Ureter (tissue), 1 donor: ENCODE measurements at places on chromosomes 13 and 19. TPM values are rescaled to one million over a fixed set of nuclear protein-coding genes. Genes with fewer than 3 reads are reported as not detected.

- DNase-seq = no peak
These were observed 6.7 kb downstream of the CXCL17 start for GRCh38 chr19:42436006-42436405.

- peak; percentile 81 for DNase-seq
These were observed 15.2 kb upstream of the EHD2 start for GRCh38 chr19:47697863-47698609.

DNA sequence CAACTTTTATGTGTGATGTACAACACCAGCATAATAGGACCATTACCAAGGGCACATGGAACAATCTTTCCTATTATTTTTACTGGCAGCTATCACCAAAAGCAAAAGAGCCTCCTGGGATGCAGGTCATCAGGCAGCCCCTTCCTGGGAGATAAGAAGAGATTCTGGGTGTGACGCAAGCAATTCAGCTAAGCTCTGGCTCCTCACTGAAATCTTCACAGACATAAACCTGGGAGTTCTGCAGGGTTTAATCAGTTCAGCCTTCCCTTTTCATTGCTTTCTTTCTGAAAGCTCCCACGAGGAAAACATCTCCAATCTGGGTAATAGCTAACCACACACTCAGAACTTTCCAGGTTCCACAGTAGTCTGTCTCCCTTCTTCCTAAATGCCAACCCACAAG, 341.1 kb downstream of the ENOX1 start:
- DNase-seq = no peak

DNA sequence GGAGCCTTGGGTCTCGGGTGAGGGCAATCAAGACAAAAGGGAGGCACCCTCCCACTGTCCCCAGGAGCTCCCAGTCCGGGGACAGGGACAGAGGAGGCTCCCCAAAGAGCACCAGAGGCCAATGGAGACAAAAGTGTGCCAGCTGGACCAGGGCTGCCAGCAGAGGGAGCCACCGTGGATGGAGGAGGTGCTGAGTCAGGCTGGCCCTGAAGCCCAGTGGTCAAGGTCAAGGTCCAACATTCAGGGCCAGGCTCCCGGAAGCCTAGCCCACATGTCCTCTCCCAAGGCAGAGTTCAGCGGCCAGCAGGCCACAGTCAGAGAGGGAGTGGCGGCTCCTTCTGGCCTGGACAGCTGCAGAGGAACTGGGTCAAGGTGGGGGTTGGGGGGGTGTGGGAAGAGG, 8.4 kb downstream of the COL5A3 start:
- no peak for DNase-seq

The PCP2 gene
- total RNA-seq = 1.7 TPM

DNA sequence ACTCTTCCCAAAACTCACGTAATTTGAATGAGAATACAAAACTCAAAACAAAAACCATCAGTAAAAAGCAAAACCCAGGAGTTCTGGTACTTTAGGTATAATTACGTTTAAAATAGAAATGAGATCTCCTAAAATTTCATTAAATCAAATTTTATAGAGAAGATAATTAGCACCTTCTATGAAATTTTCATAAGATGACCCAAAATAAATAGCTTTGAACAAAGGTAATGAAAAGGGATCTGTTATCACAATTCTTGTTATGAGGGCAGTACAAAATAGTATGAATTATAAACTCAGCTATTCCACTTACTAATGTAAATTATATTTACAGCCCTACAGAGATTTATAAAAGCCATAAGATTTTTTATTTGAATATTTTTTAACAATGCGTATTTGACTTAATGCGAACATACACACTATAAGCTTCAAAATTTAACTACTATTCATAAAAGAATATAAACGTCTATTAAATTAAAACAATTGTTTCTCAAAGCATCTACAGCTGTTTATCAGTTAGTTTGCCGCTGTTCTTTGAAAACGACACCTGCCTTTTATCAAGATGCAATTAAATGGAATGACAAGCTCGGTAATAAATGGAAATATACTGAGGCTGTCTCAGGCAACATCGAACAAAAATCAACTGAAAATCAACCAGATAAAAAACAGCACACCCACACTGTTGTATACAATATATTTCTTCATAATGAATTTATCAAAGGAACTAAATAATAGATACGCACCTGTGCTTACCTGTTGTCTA, 63.8 kb downstream of the KCNRG start:
- DNase-seq = no peak

DNA sequence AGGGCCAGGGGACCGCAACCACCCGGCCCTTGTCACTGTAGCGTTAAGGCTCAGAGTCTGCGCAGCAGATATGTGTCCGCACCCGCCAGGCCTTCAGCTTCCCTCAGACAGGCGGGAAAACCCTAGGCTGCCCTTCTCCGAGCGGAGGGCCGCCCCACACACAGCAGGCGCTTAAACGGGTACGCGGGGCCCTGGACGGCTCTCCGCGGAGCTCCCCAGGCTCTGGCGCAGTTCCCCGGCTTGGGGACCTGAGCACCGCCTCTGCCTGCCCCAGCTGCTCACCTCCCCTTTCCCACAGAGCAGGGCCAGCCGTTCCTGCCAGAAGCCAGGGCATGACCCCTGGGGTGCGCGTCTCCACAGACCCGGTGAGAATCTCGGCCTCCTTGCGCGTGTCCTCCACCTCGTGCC, 593 bp downstream of the ZNF135 start:
- DNase-seq = no peak

The RRAS gene
- total RNA-seq = 59.1 TPM

DNA sequence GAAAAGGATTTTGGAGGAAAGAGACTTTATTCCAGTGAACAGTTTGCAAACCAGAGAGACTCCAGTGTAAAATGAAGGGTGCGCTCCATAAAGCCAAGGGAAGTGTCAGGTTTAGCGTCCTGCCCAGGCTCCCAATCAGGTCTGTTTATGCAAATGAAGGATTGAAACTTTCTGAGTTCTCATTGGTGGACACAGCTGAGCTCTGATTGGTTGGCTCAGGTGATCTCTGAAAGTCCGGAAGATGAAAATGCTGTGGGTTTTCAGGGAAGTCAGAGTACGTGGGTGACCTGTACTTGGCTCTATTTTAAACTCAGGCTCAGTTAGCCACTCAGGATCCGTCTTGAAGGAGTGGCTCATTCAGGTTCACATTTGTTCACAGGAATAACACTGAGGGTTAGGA, 28.7 kb upstream of the CD33 start:
- no peak for DNase-seq

- DNase-seq = no peak
These were observed 231.8 kb downstream of the SHISA2 start for GRCh38 chr13:25819856-25820530.

The C1QTNF9 gene
- total RNA-seq = 0.26 TPM

The ERICH6B gene
- total RNA-seq = not detected

- no peak for DNase-seq
These were observed 210.9 kb upstream of the SPRY2 start for GRCh38 chr13:80551650-80552497.

The MCOLN1 gene
- total RNA-seq = 20.0 TPM

The LRRC8E gene
- total RNA-seq = 8.5 TPM

The CD209 gene
- 3.3 TPM for total RNA-seq

The FUT1 gene
- 5.0 TPM for total RNA-seq

The FAM124A gene
- 5.0 TPM for total RNA-seq

The CFAP97D2 gene
- not detected for total RNA-seq

GRCh38 chr13:90445179-90445578, 902.3 kb upstream of the MIR17HG start:
- DNase-seq = no peak

- no peak for DNase-seq
These were observed 610.0 kb downstream of the EFNB2 start for GRCh38 chr13:105925496-105925895.

- no peak for DNase-seq
These were observed 3.8 kb upstream of the WDR18 start for GRCh38 chr19:980133-980998.

DNA sequence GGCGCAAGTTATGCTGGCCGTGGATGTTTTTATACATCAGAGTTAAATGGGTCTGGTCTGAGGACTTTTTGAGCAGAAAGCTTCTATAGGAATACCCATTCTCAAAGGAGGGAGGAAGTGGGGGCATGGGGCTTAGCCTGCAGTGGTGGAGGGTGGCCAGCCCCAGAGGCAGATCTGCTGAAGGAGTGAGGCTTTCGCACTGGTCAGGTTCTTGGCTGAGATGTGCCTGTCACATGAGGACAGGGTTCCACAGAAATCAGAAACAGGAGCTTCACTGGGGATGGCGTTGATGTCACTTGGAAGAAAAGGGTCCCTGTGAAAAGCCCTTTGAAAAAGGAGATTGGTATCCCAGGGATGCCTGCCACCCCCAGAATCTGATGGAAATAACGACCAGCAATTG, 100.7 kb upstream of the MCF2L start:
- DNase-seq = no peak

The TEX101 gene
- total RNA-seq = not detected

- DNase-seq = no peak
These were observed 8.5 kb downstream of the PIP5K1C start for GRCh38 chr19:3691726-3692125.

The NXNL1 gene
- not detected for total RNA-seq

DNA sequence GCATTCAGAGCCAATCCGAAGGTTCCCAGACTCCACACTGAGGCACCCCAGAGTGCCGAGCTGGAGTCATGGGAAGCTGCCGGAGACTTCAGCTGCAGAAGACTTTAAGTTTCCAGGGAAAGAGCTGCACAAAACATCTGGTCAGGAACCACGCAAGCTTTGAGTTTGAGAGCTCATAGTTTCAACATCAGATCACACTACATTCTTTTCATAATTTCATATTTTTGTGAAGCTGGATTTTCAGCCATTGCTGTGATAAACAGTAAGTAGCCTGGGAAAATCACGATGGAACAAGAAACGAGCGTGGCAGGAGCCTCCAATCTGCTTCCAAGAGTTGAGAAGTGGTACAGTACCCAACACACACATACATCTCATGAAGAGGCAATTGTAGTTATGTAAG, 25.5 kb upstream of the ATP12A start:
- DNase-seq = no peak

The SLC39A3 gene
- 34.6 TPM for total RNA-seq

GRCh38 chr19:2140138-2140569, 11.2 kb downstream of the AP3D1 start:
- no peak for DNase-seq

DNA sequence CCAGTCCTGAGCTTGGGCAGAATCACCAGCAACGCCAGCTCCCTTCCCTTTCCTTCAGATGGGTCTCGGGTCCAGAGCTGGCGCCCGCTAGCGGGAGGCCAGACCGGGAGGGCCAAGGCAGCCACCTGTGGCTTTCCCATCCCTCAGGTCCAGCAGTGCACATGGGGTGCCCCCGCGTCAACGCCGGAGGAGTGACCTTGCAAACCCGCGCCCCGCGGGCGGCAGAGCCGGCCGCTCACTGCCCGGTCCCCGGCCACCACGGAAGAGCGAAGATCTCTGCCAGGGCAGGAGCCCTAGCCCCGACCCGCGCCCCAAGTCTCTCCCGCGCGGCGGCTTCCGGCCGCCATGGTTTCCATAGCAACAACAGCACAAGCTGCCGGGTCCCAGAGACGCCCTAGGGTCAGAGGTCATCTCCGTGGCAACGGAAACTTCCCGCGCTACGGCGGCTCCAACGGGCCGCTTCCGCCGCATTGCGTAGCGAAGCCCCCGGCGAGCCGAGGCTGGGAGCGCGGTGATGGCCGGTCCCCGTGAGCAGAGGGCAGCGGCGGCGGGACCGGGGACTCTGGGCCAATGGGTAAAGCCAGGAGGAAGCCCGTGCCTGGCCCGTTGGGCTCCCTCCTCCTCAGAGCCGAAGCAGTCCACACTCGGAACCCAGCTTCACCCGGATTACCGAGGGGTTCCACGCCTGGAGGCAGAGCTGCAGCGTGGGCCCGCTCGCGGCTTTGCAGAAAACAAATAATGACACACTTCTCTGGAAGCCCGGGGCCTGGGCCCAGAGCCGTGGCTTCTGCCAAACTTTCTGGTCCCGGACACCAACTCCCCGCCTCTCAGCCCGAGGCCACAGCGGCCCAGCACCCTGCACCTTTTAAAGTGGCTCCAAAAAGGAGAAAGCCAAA, 7.4 kb downstream of the FGF14 start:
- peak; percentile 96 for DNase-seq

GRCh38 chr19:10352764-10353671, 13.6 kb upstream of the ICAM3 start:
- DNase-seq = peak; percentile 63

- no peak for DNase-seq
These were observed 3.3 kb downstream of the DIRAS1 start for GRCh38 chr19:2717638-2718541.

- DNase-seq = no peak
These were observed 87.3 kb upstream of the RFC3 start for GRCh38 chr13:33730619-33731018.

The OR7A5 gene
- total RNA-seq = not detected

DNA sequence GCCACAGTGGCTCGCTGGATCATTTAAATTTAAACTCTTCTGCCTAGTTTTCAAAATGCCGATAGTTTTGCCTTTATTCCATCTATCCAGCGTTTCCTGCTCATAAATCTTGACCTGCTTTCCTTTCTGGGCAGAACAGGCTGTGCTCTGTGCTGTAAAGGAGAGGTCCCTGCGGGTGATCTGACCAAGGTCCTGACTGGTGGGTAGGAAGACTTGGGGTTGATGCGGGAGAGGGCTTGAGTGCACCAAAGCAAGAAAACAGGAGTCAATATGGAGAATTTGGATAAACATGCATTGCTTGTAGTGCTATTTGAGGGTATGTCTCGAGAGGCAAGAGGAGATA, 533.6 kb downstream of the MYO16 start:
- no peak for DNase-seq

GRCh38 chr13:84121456-84121855, 239.2 kb upstream of the SLITRK1 start:
- no peak for DNase-seq

DNA sequence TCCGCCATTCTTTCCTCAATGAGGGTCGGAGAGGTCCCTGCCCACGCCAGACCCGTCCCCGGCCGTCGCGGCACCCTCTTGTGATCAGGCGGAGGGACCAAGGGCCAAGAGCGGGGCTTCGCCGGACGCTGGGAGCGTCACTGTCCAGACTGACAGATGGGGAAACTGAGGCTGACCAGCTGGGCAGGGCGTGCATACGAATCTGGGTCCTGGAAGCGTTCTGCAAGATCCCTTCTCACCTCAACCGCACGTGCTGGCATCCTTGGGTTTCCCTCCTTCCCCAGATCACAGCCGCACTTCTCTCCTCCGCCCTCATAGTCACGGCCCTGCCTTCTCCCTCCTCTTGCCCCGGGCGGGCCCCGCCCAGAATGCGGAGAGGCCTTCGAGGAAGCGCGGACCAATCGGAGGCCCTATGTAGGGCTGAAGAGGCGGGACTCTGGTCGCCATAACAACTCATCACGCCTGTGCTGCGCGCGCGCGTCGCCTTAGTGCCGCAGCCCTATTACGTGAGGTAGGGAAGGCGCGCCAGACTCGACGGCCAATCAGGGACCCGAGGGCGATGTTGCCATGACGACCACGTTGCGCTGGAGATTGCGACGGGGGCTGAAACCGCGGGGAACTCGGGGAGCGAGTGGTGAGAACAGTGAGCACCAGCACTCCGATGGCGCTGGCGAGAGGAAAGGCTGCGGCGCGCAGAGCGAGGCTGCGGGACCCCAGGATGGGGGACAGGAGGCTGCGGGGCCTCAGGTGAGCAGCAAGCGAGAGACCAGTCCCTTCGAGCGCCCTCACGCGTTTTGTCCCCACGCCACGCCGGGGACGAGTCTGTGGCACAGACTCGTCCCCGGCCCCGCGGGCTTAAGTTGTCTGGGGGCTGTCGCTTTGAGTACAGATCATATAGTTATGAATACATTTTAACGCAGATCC, 5.7 kb downstream of the RNF225 start:
- DNase-seq = peak; percentile 99
